ENCODE measurements at places on chromosomes 11 and 22.

DNA sequence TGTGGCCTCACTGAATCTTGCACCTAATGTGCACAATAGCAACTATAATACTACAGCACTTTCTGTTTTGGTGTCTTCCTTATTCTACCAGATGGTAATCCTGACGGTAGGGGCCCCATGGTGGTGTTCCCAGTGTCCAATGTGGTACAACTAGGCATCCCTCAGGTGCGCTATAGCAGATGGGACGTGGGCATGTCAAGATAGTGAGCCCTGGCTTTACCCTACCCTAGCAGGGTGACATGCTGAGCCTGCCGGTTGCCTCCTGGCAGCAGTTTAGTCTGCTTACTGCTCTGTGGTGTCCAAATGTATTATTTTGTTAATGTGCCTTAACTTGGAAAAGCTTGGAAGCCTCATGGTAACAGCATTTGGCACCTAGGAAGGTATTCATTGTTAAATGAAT, 19.2 kb downstream of the ACO2 start:
- no peak for DNase-seq

DNA sequence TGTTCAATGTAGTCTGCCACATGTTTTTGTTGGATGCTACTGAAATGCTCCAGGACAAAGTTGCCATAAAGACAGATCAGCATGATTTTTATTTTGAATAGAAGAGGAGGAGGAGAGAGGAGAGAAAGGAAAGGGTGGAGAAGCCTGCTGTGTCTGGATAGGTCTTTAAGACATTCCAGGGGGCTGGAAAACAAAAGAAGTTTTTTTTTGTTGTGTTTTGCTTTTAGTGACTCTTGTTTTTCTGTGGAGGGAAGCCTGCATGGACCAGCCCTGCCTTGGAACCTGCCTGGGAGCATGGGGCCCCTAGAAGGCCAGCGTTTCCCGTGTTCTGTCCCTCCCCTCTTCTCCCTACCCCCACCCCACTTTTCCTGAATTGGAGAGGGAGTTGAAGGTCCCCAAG, 2.3 kb downstream of the TSPAN18 start:
- DNase-seq = no peak

DNA sequence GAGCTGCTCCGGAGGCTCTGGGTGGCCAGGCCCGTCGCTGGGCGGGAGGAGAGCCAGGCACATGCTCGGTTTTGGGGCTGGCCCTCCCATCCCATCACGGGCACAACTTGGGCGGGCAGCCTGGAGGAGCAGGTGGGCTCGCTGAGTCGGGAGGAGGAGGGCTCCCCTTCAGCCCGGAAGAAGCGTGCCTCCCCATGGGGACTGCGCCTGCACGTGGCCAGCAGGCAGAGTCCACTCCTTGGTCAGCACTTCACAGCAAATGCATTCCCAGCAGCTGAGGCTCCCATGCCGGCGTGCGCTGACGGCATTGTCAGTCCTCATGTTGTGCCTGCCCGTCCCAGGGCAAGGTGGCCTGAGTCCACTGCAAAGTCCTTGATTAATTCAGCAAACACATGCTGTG, 1281.7 kb downstream of the BRD1 start:
- DNase-seq = no peak

GRCh38 chr11:130415731-130416529, 12.5 kb downstream of the ADAMTS8 start:
- no peak for DNase-seq

- DNase-seq = peak; percentile 29
Observed at GRCh38 chr22:22810018-22810427, 77.6 kb upstream of the IGLL5 start.

DNA sequence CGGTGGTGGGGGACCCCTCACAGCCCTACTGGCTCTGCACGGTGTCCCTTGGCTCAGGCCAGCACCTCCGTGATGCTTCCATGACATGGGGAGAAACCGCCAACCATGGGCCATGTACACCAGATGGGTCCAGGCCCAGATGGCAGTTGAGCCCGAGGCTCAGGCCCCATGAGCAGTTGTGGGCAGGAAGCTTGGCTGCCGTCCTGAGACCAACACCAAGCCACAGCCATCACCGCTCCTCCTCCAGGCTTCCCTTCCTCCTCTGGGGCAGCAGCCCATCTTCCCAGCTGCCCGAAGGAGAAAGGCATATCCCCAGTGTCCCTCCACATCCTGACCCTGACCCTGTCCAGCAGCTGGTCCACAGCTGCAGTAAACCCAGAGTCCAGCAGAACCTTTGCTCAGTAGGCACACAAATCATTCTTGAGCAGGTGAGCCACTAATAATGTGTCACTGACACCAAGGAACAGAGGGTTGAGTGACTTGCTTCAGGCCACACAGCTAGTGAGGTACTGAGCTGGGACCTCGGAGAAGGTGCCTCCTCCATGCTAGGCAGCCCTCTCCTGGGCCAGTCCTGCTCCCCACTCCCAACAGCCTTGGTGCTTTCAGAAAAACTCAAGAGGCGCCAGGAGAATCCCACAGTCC, 204.9 kb downstream of the CTTN start:
- DNase-seq = no peak

- DNase-seq = no peak
Observed at GRCh38 chr11:131658952-131659351, 288.5 kb downstream of the NTM start.

- peak; percentile 30 for DNase-seq
Observed at GRCh38 chr11:12085371-12086251, 24.8 kb upstream of the MICAL2 start.

GRCh38 chr11:131737357-131737756, 366.9 kb downstream of the NTM start:
- DNase-seq = no peak

DNA sequence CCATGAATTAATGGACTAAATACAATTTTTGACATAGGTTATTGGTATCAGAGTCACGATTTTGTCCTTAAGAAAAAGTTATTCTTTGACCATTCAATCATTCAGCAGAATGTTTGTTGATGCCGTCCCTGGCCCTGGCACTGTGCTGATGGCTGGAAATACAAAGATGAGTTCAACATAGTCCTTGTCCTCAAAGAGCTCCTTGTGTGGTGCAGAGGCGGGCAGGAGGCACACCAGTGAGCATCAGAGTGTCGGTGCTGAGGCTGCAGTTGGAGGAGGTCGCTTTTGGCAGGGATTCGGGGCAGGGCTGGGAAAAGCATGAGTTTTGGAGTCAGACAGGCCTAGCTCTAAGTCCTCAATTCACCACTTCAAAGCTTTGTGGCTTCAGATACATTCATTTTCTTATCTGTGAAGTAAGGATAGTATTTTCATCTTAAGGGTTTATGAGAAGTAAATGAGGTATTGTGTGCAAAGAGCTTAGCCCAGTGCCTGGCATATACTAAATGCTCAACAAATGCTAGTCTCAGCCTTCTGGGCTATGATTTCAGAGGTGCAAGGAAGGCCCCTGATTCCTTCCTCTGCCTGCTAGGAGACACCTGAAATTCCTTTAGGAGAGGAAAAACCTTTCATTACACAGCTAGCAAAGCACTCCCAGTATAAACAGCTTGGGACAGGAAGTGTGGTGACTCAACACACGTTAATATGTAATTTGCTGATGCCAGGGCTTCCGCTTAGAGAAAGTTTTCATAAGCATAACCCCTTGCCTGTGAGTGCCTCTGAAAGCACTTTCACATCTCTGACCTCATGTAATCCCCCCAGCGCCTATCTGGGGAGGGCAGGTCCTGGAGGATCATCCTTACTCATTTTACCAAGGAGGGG, 113.8 kb downstream of the NECTIN1 start:
- peak; percentile 87 for DNase-seq

DNA sequence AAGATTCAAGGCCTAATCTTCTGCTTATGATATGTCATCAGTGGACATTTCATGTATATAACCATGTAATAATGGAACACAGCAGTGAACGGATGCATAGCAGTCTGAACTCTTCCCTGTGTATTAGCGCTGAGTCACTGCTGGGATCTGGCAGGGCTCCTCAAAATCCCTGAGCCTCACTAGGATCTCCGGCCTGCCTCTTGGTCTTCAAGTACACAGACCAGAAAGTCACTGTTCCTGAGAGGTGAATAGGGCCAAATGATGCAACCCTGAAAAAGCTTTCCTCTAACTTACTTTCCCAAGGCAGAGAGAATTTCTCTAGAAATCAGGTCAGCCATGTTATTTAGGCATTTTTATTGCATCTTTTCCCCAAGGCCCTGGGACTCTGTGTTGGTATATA, 35.0 kb downstream of the POU2AF1 start:
- DNase-seq = no peak

GRCh38 chr11:78949976-78950690, 375.5 kb upstream of the NARS2 start:
- no peak for DNase-seq

DNA sequence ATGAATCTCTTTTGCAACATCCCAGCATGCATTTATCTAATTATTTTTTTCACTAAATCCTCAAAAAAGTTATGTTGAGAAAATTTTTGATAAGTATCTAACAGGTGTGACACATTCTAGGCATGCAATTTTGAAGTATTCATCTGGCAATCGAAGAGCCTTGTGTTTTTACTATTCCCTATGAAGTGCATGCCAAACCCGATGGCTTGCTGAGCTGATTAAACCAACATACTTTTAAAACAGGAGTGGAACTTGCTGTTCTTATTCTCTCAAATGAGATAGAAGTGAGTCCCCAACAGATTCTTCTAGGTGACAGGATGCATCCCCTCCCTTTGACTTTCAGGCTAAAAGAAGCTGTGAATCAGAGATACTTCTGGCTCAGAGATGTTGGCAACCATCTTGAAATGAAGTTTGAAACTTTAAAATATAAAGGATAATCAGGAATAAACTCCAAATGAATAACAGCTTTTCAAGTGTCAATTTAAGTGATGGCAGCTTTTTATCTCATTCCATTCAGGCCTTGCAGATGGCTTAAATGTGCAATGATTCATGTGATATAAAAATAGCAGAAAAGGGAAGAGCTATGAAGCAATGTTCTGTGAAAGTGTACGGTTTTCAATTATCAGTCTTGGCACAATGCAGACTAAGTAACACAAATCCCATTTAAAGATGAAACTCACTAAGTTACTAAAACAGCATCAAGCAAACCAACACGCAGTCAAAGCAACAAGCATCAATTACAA, 67.7 kb downstream of the APOL5 start:
- no peak for DNase-seq

DNA sequence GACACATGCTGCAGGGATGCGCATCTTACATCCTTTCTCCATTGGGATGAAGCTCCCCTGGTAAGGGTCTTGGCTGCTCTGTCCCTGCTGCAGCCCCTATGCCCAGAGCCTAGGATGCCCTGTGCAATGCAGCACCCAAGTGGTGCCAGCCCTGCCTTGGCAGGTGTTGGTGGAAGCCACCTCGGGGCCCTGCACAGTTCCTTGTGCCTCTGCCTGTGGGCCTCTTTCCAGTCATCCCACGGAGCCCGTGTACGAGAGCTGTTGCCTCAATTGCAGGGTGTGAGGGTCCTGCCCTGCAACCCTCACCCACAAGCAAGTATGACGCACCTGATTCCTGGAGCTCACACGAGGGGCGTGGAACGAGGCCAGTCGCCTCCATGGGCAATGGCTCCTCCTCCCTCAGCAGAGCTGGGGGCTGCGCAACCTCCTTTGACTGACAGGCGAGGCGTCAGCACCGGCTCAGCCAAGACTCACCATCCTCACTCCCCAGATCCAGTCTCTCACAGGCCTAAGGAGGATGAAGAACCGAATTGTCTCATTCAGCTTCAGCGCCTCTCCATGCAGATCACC, 719.6 kb downstream of the BRD1 start:
- no peak for DNase-seq

DNA sequence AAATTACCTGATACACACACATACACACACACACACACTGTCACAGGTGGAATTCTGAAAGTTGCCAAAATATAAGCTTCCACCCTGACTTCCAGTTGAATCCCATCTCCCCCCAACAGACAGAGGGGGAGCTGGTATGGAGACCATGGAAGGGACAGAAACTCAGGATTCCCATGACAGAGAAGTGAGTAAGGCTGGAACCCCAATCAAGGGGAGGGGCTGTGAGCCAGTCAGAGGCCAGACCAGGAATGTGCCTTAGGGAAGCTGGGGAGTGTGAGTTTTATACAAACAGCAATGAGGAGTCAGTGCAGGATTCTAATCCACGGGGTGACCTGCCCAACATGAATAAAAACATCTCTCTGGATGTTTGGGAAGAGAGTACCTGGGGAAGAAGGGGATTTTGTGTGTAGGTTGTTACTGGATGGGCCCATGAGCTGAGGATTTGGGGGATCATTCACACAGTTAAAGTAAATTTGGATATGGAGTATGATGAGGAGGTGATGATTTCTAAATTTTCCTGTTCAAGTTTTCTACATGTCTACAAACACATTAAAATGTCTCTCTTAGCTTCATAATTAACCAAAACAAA, 38.7 kb upstream of the TOP3B start:
- DNase-seq = no peak

DNA sequence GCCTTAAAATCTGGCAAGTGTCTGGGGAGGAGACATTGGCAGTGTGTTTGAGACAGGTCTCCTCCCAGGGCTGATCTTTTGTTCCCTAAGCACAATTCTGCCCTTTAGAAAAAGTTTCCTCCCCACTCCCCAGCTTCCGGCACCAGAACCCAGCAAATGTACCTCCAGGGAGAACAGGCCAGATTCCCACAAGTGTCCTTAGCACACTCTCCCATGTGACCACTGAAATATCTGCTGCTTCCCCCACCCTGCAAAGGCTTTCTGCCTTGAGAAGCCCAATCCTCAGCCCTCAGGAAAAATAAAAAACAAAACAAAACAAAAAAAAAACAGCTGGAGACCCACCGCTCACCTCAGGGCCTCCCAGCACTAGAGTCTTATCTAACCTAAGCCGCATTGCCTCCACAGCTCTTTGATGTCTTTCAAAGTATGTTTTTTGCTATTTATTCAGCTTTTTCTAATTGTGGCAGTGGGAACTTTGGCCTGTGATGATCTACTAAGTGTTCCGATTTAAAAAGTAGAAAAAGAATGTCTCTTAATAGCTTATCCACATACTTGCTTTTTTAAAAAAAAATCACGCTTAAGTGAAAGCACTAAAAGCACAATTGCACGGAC, 29.0 kb upstream of the FBLN1 start:
- DNase-seq = no peak

- DNase-seq = no peak
Observed at GRCh38 chr11:1473786-1474185, 12.8 kb downstream of the MOB2 start.

DNA sequence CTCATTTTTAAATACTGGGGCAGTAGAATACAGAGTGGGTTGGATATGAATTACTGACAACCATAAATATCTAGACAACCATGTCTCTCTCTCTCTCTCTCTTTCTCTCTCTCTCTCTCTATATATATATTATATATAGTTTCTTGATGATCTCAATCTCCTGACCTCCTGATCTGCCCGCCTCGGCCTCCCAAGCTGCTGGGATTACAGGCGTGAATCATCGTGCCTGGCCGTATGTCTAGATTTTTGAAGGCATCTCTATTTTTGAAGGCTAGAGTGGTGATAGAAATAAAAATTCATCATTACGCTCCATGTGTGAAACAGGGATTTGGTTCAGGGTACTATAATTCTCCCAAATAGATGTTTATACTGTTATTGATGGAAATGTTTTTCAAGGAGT, 84.1 kb downstream of the DDX10 start:
- no peak for DNase-seq

DNA sequence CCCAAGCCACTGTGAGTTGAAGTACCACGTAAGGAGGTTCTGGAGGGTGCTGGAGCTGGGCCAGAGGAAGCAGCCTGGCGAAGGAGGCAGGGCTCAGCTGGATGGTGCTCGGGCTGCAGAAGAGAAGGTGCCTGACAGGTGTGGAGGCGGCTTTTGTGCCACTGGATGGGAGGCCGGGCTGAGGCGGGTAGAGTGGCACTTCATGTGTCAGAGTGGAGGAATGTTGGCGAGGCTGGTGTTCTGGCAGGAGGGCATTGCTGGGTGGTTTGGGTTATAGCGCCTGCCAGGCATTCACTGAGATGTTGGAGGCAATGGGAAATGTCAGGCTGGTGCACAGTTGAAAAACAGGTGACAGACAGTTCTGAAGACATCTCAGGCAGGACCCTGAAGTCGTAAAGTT, 24.2 kb downstream of the UBE2L3 start:
- no peak for DNase-seq
